ENCODE measurements at places on chromosomes 5 and 9.

DNA sequence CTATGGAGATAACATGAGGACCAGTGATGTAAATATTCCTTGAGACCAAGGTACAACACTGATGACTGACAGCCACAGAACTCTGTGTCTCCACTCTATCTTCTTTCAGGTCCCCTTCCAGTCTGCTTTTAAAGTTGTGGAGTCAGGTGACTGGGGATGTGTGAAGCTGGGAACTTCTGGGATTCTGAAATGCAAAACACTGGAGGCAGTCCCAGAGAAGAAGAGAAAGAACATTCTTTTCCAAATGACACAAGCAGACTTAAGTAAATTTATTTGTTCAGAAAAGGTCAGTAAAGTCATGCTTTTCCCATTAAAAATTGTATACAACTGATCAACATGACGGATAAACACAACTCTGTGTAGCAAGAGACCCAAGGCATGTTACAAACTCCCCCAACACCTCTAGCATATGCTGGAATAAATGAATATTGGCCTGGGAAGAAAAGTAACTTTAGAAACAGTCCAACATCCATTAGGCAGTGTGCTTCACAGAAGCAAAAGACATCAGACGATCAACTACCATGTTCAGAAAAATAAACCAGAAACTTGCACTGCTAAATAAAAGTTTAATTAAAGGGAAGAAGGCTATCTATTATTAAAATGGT lies 92.4 kb upstream of the IFNK start:
- DNase-seq, result no peak

- no peak for DNase-seq
Measured at GRCh38 chr5:54577937-54578653, 60.5 kb downstream of the SNX18 start.

DNA sequence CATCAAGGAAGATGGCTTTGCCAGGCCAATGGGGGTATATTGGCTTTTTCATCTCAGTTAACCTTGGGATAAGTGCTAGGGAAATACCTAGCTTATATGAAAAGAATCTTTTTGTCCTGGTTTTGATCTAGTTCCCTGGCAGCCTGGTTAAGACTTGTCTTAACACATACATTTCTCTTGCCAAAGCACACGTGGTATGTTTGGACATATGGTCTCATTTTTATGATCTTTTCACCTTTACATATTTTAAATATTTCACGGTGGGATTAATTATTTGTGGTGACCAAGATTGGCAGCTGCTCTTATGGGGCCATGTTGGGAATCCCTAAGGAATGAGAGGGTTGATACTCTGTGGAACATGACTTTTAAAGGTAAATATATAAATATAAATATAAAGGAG lies 312.5 kb downstream of the NPR3 start:
- DNase-seq, result no peak

- DNase-seq, result no peak
Measured at GRCh38 chr5:91229031-91229727, 153.9 kb downstream of the ARRDC3 start.

- no peak for DNase-seq
Measured at GRCh38 chr5:140998921-140999410, 32.7 kb downstream of the PCDHAC2 start.

- no peak for DNase-seq
Measured at GRCh38 chr5:134845335-134845851, 375 bp upstream of the C5orf24 start.

- no peak for DNase-seq
Measured at GRCh38 chr5:170821257-170821800, 37.8 kb downstream of the GABRP start.

DNA sequence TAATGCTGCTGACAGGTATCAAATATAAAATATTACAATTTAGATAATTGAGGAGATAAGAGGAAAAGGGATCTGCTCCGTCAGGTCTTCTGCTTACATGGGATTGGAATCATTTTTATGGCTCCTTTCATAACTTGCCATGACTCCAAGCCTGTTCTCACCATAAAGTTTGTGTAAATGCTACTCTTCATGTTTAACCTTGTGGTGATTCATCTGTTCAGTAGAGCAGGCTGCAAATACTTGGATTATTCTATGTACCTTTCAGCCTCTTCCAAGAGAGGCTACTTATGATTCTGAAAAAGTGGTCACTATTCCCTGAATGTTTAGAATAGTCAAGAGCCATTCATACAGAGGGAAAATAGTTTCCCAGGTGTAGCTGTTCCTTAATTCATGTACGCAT lies 66.9 kb downstream of the SLC44A1 start:
- DNase-seq, result no peak

DNA sequence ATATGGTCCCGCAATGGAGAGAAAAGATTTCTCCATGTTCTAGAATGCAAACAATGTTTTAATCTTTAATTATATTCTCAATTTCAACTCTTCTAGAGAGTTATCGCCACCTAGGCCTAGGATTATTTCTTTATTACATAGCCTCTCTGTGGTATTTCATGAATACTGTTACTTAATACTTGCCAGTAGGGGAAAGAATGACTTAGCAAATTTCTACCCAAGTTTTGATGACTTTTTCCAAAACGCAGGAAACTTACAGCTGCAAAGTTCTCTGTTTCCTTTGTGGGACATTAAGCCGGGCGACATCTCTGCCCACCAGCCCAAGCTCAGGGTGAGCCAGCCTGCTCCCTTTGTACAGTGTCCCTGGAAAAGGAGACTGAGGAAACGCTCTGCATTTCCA lies 73.8 kb downstream of the MED27 start:
- DNase-seq, result no peak

DNA sequence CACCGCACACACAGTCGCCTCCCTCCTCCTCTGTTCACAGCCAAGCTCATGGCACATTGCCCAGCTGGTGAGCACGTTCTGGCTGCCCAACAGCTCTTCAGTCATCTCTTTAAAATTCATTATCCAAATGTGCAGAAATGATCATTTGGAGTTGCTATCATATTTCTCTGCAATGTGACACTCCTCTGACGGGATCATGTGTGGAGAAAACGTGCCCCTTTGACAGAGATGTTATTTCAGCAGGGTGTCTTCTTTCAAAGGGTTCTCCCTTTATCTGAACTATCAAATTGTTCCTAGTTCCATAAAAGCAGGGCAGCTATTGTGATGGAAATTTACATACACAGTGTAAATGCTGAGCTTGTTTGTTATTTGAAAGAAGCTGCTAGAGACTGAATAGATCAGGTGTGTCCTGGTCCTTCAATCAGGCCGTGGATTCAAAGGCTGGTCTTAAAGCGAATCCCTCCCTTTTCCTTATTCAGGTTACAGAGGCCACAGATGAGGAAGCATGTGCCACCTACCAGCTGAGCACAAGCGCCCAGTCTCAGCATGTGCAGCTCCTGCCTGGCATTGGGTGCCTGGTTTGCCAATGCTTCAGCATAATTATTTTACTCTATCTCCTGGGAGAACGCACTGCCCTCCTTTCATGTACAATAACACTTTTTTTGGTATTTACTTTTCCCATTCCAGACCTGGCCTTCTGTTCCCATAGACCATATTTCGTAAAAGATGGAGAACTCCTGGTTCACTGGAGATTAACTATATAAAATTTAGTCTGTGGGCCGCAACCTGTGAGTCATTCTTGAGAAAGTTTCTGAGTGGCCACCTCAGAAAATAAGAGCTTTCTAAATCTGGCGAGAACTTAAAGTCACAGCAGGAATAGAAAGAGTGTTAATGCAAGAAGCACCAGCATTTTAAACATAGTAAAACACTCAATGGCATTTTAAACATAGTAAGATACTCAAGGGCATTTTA lies 433.7 kb downstream of the ENC1 start:
- DNase-seq, result no peak

DNA sequence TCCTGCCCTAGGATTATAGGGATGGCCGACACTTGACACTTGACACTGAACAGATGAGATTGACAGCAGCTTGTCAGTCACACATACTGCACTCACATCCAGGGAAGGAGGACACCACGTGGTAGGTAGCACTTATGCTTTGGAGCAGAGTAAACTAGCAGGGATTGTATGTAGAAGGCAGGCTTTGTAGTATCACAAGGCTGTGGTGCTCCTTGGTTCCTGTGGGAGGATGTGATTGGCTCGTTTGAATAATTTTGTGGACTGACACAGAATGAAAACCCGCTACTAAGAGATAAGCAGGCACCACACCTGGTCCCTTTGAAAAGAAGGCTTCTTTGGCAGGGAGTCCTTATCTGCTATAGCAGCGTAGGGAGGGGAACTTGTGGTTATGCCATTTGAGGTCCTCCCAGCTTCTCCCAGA lies 63.6 kb upstream of the IL12B start:
- DNase-seq, result no peak

DNA sequence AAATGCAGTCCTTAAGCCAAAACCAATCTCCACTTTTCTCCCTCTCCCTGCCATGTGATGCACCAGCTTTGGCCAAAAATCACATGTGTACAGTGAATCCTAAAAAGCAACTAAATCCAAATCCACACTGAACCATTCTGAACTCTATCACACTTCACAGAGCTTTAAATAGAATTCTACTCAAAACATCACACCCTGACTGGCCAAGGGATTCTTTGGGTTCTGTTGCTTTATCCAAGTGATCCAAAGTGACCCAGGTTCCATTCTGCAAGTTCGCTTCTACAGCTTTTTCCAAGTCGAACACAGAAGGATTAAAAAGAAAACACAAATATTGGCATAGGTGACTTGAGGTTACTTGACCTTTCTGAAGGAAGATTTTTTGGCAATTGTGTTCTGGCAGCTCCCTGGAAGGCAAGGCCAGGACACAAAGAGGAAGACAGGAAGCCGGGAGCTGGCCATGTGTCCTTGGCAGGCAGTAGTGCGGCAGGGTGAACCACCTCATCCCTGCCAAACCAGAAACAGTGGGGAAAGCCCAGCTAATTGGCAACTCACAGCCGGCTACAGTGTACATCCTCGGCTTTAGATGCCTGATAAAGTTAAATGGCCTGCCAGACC lies 115.0 kb downstream of the NFIB start:
- DNase-seq, result no peak

DNA sequence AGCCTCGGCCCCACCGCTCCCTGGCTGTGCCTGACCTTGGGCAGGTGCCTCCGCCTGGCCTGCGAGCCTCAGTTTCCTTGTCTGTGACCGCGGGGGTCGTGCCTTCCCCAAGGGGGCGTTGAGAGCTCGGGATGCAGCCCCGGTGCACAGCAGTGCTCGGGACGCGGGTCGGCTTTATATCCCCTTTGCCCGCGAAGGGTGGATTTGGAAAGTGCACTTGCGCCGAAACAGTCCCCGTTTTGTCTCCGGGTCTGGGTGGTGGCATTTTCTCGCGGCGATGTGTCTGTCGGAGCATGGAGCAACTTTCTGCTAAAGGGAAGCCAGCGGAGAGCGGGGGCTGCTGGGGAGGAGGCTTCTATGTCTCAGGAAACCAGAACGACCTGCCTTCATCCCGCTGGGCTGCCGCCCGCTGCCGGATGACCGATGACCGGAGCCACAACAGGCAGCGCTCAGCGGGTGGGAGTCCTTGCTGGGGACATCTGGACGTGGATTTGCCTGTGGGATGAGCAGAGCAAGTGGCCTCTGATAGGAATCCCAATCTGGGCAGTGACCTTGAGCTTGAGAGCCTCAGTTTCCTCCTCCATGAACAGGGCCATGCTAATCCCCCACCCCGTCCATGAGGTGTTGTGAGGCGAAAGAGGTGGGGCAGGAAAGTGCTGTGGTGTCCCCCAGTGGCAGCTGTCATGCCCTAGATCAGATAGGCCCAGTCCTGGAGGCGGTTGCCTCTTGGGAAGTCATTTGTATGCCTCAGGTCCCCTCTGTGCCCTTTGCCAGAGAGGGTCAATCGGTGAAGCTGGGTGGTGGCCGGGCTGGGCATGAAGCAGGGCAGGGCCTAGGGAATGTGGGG lies 651 bp downstream of the HRH2 start:
- DNase-seq, result peak; percentile 46

DNA sequence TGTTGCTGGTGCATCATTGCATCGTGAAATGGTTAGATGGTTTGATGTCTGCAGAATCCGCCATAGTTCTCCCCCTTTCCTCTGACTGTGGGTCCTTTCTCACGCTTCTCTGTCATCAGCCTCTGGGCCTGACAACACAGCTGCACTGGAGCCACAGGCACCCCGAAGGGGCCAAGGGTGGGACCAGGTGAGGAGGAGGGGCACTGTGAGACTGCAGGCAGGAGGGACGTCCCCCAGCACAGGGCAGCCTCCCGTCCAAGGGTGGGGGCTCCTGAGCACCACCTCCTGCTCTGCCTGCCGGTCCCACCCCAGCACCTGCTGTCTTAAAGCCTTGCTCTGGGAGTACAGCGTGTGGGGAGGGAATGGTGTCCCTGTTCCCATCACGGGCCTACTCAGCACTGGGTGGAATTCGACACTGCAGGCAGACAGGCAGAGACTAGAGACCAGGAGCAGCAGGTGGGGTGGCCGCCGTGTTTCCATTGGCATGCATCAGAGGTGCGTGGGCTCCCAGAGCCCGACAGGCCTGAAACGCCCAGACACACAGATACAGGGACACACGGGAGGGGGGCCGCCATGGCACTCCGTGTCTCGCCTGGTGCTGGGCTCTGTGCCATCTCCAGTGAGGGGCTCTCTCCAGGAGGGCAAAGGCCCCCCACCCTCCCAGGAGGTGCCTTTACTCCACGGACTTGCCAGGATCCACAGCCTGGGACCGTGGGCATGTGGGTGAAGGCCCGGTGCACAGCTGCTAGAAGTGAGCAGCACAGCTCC lies 15.0 kb downstream of the CACNA1B start:
- no peak for DNase-seq

- DNase-seq, result no peak
Measured at GRCh38 chr5:7207979-7208378, 188.0 kb upstream of the ADCY2 start.

DNA sequence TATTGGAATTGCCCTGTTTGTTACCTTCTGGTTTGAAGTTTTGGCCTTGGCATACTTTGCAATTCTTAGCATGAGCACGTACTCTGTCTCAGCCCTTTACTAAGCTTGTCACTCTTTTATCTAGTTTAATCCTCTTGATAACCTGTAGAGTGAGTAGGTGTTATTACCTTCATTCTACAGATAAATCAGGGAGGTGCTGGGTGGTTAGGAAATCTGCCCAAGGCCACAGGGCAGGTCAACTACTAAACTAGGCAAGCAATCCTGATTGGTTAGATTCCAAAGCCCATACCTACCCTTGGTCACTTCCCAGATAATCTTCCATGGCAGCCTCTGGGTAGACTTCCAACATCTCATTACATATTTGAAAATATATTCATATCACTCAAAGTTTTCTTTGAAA lies 65.7 kb downstream of the PCSK5 start:
- DNase-seq, result no peak

- no peak for DNase-seq
Measured at GRCh38 chr5:80917631-80918030, 42.5 kb upstream of the RASGRF2 start.

DNA sequence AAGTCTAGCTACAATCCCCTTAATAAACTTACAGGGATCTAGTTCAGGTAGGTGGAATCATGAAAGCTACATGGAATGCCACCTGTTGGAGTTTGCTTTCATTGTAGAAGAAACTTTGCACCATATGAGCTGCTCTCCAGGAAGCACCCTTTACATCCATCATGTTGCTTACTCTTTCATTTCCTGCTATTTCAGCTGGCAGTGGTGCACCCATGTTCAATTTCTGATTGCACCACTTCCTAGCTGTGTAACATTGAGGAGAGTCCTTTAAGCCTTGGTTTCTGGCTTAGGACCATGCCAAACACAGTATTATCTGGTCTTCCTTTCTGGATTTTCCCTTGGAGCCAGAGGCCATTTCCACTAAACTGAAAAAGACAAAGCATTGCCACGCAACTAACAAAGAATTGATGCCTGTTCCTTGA lies 123.3 kb upstream of the SLC12A2 start:
- DNase-seq, result no peak

All from T-helper 2 cell treated with Interferon-gamma antibody and Interleukin-4, amounts not matched to agents 5 μg/mL and 100 μg/mL, for 36 hours (primary cell).